Fibroblast of lung (primary cell): ENCODE measurements at places on chromosomes 3 and 15.
A peak's percentile ranks its signal among the peaks of the same experiment; 100 is the strongest.

DNA sequence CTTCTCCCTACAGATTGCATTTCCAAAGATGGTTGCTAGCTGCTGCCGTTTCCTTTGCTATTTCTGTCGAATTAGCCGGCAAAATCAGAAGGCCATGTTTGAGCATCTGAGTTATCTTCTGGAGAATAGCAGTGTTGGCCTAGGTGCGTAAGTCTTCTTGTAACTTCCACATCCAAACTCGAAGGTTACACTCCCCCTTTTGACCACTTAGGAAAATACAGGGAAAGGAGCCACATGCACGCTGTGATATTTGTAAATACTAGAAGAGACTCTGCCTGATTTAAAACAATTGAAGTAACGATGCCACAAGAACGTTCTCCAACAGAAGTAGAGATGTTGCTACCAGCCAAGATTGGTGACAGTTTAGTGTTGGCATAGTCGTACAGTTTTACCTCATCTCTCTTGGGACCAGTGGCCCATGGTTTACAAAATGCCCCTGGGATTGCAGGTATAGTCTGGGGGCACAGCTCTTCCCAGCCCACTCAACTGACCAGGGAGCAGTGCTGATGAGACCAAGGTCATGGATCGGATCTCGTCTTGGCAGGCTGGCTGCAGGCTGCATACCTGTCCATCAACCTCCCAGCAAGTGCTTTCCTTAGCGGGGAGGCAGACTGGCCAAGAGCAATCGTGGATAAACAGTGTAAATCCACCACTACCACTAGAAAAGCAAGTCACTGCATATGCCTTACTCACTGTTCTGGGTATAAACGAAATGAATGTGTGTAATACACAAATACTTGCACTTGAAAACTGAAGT lies 268.4 kb upstream of the CHRM5 start:
- H3K27me3 ChIP-seq = peaks cover 9% of the 10 kb centered on the region
- H3K36me3 ChIP-seq = no peaks in the 10 kb centered on the region
- peak; percentile 19 for DNase-seq
- H3K27ac ChIP-seq = no peak overlapping the region

DNA sequence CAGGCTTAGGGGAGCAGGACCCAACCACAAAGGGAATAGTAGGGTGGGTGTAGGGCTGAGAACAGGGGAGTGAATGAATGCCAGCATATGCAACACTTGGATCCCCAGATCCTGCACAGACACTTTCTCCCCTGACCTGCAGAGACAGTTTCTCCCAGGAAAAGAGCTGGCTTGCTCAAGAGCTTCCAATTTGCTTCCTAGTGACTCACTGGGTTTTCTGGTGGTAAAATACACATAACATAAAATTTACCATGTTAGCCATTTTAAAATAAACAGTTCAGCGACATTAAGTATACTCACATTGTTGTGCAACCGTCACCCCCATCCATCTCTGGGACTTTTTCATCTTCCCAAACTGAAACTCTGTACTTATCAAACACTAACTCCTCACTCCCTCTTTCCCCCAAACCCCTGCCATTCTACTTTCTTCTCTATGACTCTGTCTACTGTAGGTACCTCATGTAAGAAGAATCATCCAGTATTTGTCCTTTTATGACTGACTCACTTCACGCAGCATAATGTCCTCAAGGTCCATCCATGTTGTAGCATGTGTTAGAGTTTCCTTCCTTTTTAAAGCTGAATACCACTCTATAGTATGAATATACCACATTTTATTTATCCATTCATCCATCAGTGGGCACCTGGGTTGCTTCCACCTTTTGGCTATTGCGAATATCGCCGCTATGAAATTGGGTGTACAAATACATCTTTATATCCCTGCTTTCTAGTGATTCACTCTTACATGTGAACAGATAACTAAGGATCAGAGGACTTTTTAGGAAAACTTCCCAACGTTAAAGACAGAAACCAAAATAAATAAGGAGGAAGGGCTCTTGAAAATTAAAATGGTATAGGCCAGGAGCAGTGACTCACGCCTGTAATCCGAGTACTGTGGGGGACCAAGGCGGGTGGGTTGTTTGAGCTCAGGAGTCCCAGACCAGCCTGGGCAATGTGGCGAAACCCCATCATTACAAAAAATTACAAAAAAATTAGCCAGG lies 95.6 kb upstream of the TJP1 start:
- peak; percentile 41 for DNase-seq
- H3K4me1 ChIP-seq = peaks cover 3% of the 10 kb centered on the region
- H3K36me3 ChIP-seq = no peaks in the 10 kb centered on the region
- H3K4me3 ChIP-seq = no peak overlapping the region
- H3K27ac ChIP-seq = no peak overlapping the region
- H3K27me3 ChIP-seq = no peaks in the 10 kb centered on the region

DNA sequence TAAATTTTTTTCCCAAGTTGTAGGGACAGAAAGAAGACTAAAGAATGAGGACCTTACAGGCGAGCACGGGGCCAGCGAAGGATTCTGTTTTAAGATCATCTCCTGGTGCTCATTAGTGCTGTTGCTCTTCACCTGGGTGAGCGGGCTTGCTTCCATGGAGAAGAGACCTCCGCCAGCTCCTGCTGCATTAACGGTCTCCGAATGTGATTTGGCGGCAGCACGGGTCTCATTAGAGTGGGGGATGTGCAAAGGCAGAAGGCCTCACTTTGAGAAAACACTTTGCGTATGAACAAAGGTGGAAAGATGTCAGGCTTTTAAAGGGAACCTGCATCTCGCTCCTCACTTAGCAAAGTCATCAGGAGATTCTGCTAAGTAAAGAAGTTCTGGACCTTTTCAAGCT lies 753.4 kb upstream of the CFAP20DC start:
- H3K36me3 ChIP-seq = no peaks in the 10 kb centered on the region
- no peak overlapping the region for H3K27ac ChIP-seq
- no peaks in the 10 kb centered on the region for H3K4me1 ChIP-seq
- H3K27me3 ChIP-seq = no peaks in the 10 kb centered on the region
- H3K4me3 ChIP-seq = no peak overlapping the region
- no peak for DNase-seq

GRCh38 chr3:49718858-49719213 lies 648 bp downstream of the AMIGO3 start:
- no peak overlapping the region for H3K27ac ChIP-seq
- peak overlapping the region; percentile 58 for H3K4me3 ChIP-seq
- peak; percentile 16 for DNase-seq
- peaks cover 25% of the 10 kb centered on the region for H3K36me3 ChIP-seq
- peaks cover 8% of the 10 kb centered on the region for H3K4me1 ChIP-seq

- no peaks in the 10 kb centered on the region for H3K27me3 ChIP-seq
Observed at GRCh38 chr15:61869656-61870055, 190.6 kb downstream of the VPS13C start.

- H3K4me1 ChIP-seq = no peaks in the 10 kb centered on the region
- H3K27ac ChIP-seq = no peak overlapping the region
- DNase-seq = no peak
- no peaks in the 10 kb centered on the region for H3K36me3 ChIP-seq
Observed at GRCh38 chr15:34023907-34024306, 15.1 kb downstream of the AVEN start.

DNA sequence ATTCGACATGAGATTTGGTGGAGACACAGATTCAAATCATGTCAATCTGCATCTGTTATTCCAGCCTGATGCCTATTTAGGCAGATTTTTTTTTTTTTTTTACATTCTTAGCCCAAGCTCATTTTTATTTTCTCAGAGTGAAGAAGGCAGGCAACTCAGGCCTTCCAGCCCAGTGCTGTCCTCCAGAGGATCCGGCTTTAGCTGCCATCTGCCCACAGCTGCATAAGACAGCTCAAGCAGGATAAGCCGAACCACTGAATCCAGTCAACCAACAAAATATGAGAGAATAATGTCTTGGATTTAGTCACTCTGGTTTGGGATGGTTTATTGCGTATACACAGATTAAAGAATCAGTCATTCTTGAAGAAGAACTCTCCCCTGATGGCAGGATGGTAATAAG lies 19.9 kb upstream of the COLQ start:
- H3K27ac ChIP-seq = no peak overlapping the region
- no peaks in the 10 kb centered on the region for H3K4me1 ChIP-seq
- no peaks in the 10 kb centered on the region for H3K36me3 ChIP-seq
- no peaks in the 10 kb centered on the region for H3K27me3 ChIP-seq
- DNase-seq = no peak

- no peaks in the 10 kb centered on the region for H3K4me1 ChIP-seq
- no peak overlapping the region for H3K4me3 ChIP-seq
- no peaks in the 10 kb centered on the region for H3K27me3 ChIP-seq
- H3K27ac ChIP-seq = no peak overlapping the region
- no peaks in the 10 kb centered on the region for H3K36me3 ChIP-seq
Observed at GRCh38 chr3:119352034-119352609, 57.9 kb downstream of the ARHGAP31 start.

- H3K27ac ChIP-seq = no peak overlapping the region
- no peak for DNase-seq
- no peaks in the 10 kb centered on the region for H3K4me1 ChIP-seq
- no peaks in the 10 kb centered on the region for H3K27me3 ChIP-seq
Observed at GRCh38 chr15:83198476-83198875, 9.1 kb downstream of the HDGFL3 start.

DNA sequence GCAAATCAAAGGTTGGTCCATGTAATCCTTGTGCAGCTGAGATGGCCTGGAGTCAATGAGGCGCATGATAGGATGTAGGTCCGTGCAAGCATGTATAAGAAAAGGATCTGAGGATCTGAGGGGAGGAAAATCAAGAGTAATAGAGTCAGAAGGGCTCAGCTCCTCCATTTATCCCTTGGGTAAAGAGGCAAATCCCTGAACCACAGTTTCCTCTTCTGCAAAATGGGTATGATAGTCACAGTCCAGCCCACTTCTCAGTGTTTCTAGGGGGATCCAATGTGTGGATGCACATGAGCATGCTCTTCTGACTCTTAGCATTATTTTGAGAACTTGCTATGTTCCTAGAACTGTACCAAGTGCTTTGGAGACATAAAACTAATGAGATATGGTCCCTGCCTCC lies 67.9 kb downstream of the BFSP2 start:
- H3K4me3 ChIP-seq = no peak overlapping the region
- H3K4me1 ChIP-seq = no peaks in the 10 kb centered on the region
- H3K27me3 ChIP-seq = no peaks in the 10 kb centered on the region
- no peaks in the 10 kb centered on the region for H3K36me3 ChIP-seq

- peaks cover 9% of the 10 kb centered on the region for H3K27me3 ChIP-seq
- no peaks in the 10 kb centered on the region for H3K4me1 ChIP-seq
- DNase-seq = no peak
Observed at GRCh38 chr15:44698641-44699040, 12.5 kb downstream of the PATL2 start.

GRCh38 chr3:156334841-156335545 lies 214.6 kb downstream of the KCNAB1 start:
- no peak for DNase-seq
- no peak overlapping the region for H3K4me3 ChIP-seq
- no peak overlapping the region for H3K27ac ChIP-seq
- no peaks in the 10 kb centered on the region for H3K36me3 ChIP-seq
- H3K27me3 ChIP-seq = no peaks in the 10 kb centered on the region

DNA sequence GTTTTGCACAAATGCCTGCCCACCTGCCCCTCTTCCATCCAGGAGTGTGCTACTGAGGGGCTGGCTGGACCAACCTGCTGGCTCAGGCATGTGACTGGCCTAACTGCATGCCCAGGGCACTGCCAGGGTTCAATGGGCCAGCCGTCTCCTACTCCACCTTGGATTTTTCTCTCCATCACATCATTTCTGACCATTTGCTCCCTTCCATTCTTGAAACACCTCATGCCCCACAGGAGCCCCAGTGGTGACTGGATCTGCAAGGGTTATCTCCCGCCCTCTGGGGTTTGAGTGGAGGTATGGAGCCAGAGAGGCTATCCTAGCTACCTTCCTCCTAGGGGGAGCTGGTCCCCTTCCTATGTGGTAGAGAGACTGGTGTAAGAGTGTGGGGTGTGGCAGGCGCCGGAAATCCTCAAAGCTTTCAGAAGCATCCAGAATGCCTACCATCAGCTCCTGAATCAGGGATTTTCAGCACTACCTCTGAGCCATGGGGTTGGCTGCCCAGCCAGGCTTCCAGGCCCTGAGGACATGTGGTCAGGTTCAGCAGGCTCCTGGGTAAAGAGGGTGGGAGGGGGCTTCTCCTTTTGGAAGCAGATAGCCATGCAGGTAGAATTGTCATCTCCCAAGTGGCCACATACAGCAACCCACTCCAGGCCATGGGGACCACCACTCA lies 2.9 kb upstream of the MANF start:
- H3K27ac ChIP-seq = no peak overlapping the region
- H3K4me3 ChIP-seq = no peak overlapping the region
- H3K36me3 ChIP-seq = no peaks in the 10 kb centered on the region
- DNase-seq = no peak
- H3K27me3 ChIP-seq = no peaks in the 10 kb centered on the region
- peaks cover 7% of the 10 kb centered on the region for H3K4me1 ChIP-seq

- no peak overlapping the region for H3K4me3 ChIP-seq
- no peaks in the 10 kb centered on the region for H3K27me3 ChIP-seq
- DNase-seq = peak; percentile 63
- no peaks in the 10 kb centered on the region for H3K36me3 ChIP-seq
Observed at GRCh38 chr15:37134699-37135131, 34.4 kb upstream of the MEIS2 start.

DNA sequence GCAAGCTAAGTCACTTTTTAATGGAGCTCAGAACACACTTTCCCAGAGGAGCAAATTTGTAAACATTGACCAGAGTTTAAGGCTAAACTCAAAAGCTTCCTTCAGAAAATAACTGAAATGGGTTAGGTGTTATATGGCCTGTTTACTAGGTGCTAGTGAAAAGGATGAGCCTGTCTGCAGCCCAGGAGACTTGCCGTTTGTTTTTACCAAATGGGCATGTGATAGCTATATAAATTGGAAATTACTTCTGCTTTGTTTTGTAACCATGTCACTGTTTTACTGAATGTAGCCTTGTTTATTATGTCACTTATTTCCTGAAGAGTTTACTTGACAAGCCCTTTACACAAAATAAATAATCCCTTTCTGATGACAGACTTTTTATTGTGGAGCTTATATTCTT lies 109.4 kb upstream of the THSD4 start:
- no peaks in the 10 kb centered on the region for H3K27me3 ChIP-seq
- no peak overlapping the region for H3K27ac ChIP-seq
- peaks cover 3% of the 10 kb centered on the region for H3K4me1 ChIP-seq
- H3K36me3 ChIP-seq = no peaks in the 10 kb centered on the region
- H3K4me3 ChIP-seq = no peak overlapping the region

DNA sequence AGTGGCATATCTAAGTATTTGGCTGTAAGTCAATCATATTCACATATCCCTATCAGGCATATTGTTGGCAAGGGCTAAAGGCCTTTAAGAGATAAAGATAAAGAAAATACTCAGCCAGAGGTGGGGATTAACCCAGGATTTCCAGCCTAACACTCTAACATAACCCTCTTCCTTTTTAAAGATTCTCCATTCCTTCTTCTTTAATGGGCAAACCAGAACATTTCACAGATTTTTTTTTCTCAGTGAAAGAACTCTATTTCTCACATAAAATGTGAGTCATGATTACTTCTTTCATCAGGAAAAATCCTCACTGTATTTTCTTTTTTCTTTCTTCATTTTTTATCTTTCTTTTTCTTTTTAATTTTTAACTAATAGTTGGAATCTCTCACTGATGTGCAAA lies 200.4 kb downstream of the NR1D2 start:
- H3K36me3 ChIP-seq = no peaks in the 10 kb centered on the region
- no peaks in the 10 kb centered on the region for H3K27me3 ChIP-seq
- peak; percentile 33 for DNase-seq
- H3K4me3 ChIP-seq = no peak overlapping the region

GRCh38 chr15:80208758-80209734 lies 43.0 kb downstream of the CTXND1 start:
- no peak overlapping the region for H3K27ac ChIP-seq
- no peaks in the 10 kb centered on the region for H3K36me3 ChIP-seq
- no peak for DNase-seq
- no peak overlapping the region for H3K4me3 ChIP-seq
- H3K27me3 ChIP-seq = peaks cover 9% of the 10 kb centered on the region

- DNase-seq = no peak
- H3K4me1 ChIP-seq = no peaks in the 10 kb centered on the region
- H3K36me3 ChIP-seq = no peaks in the 10 kb centered on the region
- H3K4me3 ChIP-seq = no peak overlapping the region
Observed at GRCh38 chr15:38316311-38316710, 63.7 kb downstream of the SPRED1 start.
